ENCODE measurements at places on chromosomes 16 and 17.

DNA sequence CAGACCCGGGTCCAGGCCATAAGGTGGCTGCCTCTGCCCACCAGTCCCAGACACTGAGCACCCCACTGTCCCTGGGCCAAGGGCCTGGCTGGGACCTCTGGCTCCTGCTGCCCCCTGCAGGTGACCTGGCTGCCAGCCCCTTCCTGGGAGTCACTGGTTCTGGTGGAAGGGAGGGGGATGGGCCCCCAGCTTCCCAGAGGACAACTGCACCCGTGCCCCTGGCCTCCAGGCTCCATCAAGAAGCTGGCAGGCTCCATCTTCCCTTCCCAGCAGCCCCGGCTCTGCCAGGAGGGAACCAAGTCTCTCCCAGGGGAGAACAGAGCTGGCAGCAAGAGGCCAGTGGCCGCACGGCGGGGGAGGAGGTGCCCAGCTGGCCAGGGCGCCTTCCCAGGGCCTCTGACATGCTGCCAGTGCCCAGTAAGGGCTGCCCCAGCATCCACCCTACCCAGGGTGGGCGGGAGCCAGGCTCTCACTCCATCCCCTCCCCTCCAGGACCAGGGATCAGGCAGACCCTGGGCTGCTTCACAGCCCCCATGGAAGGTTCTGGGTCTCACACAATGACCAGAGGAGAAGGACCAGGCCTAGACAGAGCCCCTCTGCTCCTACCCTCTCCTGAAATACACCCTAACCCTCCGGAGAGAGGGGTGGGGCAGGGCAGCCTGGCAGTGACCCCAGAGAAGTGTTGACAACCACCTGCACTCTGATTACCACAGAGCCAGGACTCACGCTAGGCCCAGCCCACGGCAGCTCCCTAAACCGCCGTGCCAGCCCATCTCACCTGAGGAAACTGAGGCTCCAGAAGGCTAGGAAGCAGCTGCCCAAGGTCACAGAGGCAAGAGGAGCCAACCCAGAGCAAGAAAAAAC is 3.6 kb downstream of the CLUH start:
- no peak for DNase-seq

GRCh38 chr17:44901411-44901921 is 2.2 kb upstream of the EFTUD2 start:
- no peak for DNase-seq

DNA sequence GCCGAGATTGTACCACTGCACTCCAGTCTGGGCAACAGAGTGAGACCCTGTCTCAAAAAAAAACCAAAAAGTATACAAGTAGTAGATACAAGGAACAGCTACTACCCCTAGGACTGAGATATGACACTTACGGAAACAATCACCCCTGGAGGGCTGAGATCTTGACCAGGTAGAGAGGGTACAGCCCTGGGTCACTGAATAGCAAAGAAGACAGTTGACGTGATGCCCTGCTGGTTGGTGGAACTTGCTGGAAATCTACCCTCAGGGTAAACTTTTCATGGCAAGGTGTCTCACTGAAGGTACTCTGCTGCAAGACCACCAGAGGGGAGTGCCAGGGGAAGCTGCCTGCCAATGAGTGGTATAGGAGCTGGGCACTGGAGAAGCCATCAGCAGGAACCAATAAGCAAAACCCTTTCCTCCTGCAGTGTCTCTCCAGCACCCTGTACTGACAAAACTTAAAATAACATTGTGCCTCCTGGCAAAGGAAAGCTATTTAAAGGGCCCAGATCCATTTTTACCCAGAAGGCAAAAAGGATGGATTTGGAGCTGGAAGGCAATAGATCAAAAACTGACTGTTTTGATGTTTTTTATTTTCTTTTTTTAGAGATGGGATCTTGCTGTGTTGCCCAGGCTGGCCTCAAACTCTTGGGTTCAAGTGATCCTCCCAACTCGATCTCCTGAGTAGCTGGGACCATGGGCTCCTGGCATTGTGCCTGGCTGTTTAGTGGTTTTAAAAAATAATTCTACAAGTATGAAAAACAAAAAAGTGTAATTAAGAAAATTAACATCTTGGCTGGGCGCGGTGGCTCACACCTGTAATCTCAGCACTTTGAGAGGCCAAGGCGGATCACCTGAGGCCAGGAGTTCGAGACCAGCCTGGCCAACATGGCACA is 11.3 kb upstream of the PDXDC1 start:
- no peak for DNase-seq

- no peak for DNase-seq
These were observed 51.7 kb downstream of the NLK start for GRCh38 chr17:28093999-28094716.

- no peak for DNase-seq
These were observed 715.9 kb upstream of the RBFOX1 start for GRCh38 chr16:6616746-6617145.

DNA sequence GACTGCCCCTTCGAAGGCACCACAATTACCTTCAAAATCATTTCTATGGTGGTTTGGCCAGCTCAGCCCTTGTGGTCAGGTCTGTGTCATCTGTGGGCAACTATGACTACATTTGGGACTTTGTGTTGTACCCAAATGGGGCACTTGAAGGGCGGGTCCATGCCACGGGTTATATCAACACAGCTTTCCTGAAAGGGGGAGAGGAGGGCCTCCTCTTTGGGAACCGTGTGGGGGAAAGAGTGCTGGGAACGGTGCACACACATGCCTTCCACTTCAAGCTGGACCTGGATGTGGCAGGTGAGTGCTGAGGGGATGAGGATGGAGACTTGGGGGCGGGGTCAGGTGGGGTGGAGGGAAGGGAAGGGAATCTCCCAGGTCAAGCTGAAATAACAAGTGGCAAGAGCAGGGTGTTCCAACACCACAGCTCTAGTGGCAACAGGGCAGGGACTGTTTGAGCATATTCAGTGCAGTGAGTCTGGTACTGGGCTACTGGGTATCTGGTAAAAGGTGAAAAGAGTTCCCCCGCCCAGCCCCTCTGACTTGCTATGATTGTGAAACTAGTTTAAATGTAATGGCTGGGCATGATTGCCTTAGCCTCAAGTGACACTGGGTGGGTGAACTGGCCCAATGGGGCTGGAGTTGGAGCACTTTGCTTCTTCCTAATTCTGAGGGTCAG is 1.7 kb downstream of the AOC2 start:
- DNase-seq: no peak

GRCh38 chr16:86095906-86096485 is 197.0 kb downstream of the IRF8 start:
- DNase-seq: no peak

DNA sequence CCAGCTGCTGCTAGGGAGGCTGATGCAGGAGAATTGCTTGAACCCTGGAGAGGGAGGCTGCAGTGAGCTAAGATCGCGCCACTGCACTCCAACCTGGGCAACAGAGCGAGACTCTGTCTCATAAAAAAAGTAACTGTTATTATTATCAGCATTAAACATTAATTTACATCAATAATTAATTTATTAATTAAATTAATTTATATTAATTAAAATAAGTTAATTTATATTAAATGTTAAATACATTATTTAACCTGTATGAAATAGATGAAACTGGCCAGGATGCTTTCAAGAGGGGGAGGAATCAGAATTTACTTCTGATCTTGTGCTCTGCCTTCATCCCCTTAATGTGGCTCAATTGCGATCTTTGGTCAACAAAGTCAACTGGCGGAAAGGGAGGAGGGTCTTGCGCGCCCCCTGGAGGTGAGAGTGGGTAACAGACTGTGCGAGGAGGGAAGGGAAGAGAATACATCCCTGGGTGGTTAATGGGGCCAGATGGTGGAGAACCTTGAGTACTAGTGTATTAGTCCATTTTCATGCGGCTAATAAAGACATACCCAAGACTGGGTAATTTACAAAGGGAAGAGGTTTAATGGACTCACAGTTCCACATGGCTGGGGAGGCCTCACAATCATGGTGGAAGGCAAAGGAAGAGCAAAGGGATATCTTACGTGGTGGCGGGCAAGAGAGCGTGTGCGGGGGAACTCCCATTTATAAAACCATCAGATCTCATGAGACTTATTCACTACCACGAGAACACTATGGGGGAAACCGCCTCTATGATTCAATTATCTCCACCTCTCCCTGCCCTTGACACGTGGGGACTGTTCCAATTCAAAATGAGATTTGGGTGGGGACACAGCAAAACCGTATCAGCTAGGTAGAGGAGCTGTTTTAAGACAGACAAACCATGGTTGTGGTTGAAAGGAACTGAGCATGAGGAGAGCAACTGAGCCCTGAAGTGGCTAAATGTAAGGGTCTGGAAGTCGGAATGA is 15.7 kb upstream of the CPPED1 start:
- peak; percentile 79 for DNase-seq

DNA sequence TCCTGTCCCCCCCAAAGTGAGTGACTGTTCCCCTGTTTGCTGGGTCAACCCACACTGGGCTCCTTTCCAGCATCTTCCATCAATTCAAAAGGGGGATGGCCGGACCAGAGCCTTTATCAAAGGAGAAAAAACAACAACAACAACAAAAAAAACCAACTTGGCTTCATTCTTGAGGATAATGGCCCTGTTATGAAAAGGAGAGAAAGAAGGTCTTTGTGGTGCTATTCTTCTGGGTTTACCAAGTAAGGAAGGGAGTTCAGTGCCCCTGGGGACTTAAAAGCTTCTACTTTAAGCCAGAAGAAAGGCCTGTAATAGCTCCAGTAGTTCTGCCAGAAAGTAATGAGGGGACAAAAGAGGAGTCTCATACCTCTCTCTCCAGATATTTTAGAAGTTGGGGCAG is 71.5 kb downstream of the RGS9 start:
- DNase-seq: no peak

DNA sequence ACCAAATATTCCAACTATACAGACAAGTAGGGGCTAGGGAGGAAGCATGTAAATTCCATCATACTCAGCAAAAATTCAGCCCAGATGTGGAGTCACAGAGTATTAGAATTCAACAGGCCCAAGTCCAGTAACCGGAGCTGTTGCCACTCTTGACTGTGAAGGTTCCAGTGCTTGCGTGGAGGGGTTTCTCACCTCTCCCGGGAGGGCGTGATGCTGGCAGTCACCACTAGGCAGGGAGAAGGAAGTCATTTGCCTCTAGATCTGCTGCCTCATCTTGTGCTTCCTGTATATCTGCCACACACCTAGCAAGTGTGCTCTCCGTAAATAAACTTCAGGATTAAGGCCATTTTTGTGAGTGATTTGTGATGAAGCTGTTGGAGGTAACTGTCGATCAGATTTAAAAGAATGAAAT is 1.0 kb upstream of the CKLF start:
- DNase-seq: peak; percentile 74

DNA sequence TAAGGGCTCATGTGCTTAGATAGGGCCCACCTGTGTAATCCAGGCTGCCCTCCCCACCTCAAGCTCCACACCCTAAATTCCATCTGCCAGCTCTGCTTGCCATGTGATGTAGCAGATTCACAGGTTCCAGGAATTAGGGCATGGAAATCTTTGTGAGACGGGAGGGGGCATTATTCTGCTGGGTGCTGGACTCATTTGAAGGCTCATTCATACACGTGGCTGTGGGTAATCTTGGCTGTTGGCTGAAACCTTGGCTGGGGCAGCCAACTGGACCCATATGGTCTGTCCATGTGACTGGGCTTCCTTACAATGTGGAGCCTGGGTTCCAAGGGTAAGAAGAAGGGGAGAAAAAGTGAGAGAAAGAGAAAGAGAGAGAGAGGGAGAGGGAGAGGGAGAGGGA is 115.1 kb downstream of the CYLD start:
- DNase-seq: no peak

GRCh38 chr17:76004750-76005262 is 4.2 kb downstream of the CDK3 start:
- DNase-seq: no peak

GRCh38 chr16:85882181-85882810 is 16.7 kb upstream of the IRF8 start:
- DNase-seq: no peak

GRCh38 chr17:77466140-77466539 is 325.4 kb downstream of the SEC14L1 start:
- no peak for DNase-seq

DNA sequence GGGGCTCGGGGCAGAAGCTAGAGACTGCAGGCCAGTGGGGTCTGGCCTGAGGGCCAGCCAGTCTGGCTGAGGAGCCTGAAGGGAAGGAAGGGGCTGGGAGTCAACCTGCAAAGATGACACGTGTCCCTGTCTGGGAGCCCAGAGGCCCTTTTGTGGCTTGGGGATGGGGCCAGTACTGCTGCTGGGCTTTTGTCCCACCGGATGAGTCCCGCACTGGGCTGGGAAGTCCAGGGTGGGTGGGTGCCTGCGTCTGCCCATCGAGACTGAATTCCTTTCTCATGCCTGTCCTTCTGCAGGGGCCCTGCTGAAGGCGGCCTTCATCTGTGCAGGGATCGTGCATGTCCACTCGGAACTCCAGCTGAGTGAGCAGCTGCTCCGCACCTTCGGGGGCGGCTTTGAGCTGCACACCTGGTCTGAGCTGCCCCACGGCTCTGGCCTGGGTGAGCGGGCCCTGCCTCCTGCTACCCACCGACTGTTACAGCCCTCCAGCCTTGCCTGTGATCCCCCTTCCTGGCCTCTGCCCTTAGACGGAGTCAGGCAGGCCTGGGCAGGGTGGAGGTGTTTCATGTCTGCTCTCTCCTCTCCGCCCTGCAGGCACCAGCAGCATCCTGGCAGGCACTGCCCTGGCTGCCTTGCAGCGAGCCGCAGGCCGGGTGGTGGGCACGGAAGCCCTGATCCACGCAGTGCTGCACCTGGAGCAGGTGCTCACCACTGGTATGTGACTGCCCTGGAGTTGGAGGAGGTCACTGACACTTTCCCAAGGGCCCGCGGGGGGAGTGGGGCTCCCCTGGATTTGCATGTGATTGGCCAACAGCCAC is 20.9 kb downstream of the FCSK start:
- DNase-seq: no peak

GRCh38 chr17:29579866-29580771 is 9.3 kb downstream of the GIT1 start:
- DNase-seq: peak; percentile 93

GRCh38 chr17:15406081-15406480 is 61.3 kb downstream of the CDRT4 start:
- DNase-seq: no peak

- no peak for DNase-seq
These were observed 61.3 kb downstream of the HLF start for GRCh38 chr17:55326030-55326429.

DNA sequence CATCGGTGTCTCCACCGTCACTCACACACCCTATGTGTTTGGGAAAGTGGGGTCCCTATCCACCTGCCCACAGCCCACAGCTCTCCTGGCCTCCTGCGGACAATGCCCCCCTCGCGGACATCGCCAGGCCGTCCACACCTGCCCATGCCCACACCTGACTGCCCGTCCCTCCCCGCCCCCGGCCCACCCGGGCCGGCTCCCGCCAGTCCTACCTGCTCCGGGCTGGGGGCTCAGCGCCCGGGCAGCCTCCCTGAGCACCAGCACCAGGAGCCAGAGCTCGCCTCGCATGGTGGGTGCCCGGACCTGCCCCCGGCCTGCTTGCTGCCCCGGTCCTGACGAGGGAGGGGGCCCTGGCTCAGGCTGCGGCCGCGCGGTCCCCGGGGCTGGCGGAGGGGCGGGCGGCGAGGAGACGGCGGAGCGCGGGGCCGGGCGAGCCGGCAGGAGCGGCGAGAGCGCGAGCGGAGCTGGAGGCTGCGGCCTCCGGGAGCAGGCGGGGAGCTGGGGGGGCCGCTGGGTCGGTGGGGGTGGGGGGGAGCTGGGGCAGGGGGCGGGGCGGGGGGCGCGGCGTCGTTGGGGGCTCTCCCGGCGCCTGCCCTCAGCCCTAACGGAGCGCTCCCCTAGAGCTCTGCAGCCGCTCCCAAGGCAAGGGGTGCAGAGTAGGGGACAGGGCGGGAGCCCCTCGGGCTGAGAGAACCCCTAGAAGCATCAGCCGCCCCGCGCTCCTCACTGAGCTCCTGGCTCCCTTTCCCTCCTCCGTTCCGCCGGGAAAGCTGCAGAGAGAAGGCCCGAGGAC is at the start of gene PLXDC1:
PLXDC1 (minus strand) TSS at position 488 of the 793 bp plus-strand sequence; CDS start at position 288, 200 bp downstream.
- peak; percentile 38 for DNase-seq

GRCh38 chr17:57381498-57381897 is 125.2 kb downstream of the MSI2 start:
- no peak for DNase-seq
